ENCODE measurements at places on chromosomes 16 and 17.
A peak's percentile ranks its signal among the peaks of the same experiment; 100 is the strongest.

GRCh38 chr16:30033270-30033669, 2.2 kb upstream of the TLCD3B start:
- no peak for DNase-seq

DNA sequence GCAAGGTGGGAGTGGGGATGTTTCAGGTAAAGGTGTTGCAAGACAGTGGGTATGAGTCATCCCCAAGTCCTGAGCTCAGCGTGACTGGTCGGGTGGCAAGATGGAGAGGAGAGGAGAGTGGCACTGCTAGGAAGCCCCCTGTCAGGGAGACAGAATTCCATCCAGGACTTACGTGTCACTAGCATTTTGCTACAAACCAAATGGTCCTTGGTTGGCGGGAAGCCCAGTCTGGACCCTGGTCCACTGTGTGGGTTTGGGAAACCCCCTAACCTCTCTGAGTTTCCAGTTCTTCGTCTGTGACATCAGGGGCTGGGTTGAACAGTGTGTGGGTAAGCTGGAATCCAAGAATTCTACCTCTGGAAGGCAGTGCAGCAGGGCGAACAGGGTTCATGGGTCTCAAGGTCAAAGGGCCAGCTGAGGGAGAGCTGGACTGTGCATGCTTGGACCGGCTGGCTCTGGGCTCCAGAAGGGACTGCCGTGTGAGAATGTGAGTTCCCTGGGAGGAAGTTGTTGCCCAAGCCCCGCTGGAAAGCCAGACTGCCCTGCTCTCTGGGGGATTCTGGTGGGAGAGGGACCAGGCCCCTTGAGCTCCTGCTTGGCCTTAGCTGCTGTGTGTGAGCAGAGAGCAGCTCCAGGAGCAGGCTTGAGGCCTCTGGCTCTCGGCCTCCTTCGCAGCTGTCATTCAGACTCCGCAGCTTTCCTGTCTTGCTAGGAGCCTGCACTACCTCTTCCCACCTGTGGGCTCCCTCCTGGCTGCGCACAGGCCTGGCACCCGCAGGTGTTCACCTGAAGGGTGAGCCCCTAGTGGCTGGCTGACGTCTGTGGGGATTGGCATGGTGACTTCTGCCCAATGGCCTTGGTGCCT, 84.6 kb downstream of the NT5M start:
- DNase-seq = no peak

- no peak for DNase-seq
Measured at GRCh38 chr17:12097326-12097725, 76.6 kb downstream of the MAP2K4 start.

DNA sequence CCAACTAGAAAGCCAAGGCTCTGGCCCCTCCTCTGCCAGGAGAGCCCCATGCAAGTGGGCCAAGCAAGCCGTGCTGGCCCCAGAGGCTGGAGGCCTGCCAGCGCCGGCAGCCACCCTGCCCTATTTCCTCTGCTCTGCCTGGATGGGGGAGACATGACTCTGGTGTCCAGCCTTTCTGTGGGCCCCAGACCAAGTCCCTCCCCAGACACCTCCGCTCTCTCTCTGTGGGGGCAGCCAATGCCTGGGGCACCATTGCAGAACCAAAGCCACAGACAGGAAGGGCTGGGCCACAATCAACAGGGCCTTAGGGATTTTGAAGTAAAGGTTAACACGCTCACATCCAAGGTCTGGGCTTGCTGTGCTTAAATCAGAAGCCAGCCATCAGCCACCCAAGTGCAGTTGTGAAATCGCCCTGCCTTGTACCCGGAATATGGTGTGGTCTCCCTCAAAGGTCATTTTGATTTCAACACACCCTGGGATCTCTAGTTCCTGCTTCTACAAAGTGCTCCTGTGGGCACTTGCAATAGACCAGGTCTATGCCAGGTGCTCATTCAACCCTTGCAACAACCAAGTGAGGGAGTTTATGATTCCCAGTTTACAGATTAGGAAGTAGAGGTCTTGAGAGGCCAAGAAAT, 63.5 kb upstream of the TEX2 start:
- DNase-seq = no peak

DNA sequence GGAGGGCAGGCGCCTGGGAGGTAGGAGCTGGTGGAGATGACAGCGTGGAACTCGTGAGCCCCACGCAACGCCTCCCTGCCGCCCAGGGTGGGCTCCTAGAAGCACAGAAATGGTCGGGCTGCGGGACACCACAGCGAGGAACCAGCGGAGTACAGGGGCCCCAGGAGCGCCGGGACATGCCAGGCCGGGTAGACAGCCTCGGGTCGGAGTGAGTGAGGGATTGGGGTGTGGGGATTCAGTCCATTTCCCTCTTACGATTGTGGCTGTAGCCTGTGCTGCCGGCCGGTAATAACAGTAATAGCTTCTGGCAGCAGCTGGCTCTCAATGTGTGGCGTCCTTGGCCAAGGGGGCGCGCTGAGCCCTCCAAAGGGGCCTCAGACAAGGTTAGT, 12.2 kb upstream of the CES3 start:
- DNase-seq = no peak

GRCh38 chr17:73191443-73192205, 1.2 kb upstream of the COG1 start:
- peak; percentile 87 for DNase-seq

DNA sequence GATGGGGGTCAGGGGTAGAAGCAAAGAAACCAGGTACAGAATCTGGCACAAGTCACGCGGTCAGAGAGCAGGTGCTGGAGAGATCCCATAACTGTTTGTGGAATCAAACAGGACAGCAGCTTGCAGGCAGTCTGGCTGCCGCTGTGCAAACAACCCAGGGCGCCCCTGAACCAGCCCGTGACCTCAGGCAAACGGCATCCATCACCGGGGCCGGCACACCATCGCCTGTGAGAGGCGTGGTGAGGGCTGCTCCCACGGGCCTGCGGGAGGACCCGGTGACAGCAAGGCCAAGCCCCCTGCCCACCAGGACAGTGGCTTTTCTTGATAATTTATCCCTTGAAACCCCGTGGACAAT, 47.9 kb downstream of the CBFA2T3 start:
- no peak for DNase-seq

DNA sequence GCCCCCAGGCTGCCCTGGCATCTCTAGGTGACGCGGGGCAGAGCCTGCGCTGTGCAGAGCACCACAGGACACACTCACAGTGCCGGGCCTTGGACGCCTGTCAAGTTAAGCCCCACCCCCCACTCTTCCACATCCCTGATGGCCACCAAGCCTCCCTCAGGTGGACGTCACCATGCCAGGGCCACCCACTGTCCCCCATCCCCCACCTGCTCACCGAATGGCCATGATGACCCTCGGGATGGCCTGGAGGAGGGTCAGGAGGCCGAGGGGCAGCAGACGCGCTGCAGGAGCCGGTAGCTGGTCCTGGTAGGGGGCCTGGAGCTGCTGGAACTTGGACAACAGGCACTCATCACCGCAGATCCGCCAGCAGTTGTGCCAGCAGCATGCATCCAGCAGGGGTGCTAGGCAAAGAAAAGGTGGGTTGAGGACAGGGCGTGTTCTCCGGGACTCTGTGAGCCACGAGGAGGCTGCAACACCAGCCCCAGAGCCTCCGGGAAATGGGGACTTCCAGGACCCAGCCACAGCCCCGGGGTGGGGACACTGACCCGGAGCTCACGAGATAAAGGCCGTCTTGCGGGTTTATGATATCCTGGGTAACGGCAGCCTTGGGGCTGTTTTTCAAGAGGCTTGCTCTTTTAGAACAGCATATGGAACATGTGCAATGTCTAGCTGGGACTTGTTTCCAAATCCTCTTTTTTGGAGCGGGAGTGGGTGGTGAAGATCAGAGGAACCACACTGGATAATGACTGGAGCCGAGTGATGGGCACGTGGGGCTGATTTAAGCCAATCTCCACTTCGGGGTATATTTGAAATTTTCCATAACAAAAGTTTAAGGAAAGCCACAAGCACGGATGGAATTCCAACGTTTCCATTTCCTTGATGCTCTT, 11.4 kb downstream of the C16orf95 start:
- DNase-seq = no peak

DNA sequence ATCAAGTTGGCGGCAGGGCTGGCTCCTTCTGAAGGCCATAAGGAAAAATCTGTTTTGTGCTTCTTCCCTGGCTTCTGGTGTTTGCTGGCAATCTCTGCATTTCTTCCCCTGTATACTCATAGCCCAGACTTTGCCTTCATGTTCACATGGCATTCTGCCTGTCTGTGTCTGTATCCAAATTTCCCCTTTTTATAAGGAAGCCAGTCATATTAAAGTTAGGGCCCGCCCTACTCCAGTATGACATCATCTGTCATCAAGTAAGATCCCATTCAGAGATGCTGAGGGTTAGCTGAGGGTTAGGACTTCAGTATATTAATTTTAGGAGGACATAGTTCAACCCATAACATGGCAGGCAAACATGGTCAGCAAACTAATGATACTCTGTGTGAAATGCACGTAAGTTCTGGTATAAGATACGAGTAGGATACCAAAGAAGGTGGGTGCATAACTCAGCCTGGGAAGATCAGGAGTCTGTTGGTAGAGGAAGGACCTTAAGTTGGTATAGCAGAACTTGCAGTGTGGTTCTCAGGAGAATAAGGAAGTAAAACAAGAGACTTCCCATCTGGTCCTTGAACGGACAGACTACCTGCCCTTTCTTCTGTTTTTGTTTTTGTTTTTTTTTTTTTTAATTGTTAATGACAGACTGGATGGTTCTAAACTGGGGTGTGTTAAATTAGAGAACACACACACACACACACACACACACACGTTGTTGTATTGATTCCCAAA, 13.9 kb downstream of the MAP2K6 start:
- DNase-seq = no peak

- no peak for DNase-seq
Measured at GRCh38 chr17:42891539-42892152, 9.0 kb upstream of the G6PC1 start.

DNA sequence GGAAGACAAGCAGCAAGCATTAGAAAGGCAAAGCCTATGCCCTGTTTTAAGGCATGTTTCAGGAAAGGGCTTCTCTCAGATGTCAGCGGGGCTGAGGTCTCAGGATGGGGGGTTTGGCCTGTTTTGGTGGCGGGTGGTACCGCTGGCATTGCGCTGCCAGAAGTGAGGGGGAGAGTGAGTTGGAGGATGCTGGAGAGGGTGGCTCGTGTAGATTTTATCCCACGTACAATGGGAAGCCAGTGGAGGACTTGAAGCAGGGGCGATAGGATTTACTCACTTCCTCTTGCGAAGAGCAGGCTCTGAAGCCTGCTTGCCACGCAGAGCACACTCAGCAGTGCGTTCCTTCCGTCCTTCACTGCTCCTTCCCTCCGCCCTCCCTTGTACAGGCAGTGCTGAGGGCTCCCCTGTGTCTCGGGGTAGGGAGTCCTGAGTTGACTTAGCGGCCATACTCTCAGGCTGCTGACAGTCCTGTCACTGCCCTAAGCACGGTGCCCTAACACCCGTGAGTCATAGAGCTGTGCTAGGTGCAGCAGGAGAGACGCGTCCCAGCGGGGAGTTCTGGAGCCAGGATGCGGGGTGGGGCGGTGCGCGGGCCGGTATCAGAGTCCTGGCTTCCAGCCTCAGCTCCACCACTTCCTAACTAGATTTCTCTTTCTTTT, 113.1 kb downstream of the SNX29 start:
- peak; percentile 21 for DNase-seq

Measured in HTR-8/SVneo (cell line).